ENCODE measurements at places on chromosomes 6 and 20. TPM values are rescaled to one million over a fixed set of nuclear protein-coding genes. Genes with fewer than 3 reads are reported as not detected.

Gene MARCKS
- total RNA-seq: 0.74 TPM

Gene HLA-DPA1
- total RNA-seq: 145 TPM

DNA sequence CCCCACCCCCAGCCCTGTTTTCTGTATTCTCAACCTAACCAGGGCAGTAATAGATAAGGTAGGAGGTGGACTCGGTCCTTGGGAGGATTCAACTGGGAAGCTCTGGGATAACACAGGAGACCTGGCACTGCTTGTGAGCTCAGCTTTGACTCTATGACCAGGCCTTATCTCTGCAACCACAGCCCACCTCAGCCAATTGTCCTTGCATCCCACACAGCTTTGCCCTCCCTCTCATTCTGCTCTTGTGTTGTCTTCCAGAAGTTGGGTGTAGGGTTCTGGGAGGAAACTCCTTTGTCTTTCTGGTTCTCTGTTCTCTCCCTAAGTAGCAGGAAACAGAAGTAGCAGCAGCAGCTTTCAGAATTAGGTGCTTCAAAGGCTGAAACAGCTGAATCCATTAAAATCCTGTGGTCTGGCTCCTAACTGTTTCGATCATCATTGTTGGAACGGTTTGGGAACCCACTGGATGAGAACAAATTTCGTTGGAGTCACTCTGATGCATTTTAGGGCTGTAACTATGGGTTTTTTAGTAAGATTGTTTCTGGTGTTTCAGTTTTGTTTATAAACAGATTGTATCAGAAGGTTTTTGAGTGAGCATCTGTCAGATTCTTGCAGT is 32.4 kb upstream of the SNX9 start:
- no peak for DNase-seq

Gene SIM1
- not detected for total RNA-seq

GRCh38 chr6:86937219-86938079 is at the start of gene HTR1E:
HTR1E (plus strand) TSS chr6:86937528; CDS start chr6:87015335, 77,807 bp downstream.
- DNase-seq: no peak

- no peak for DNase-seq
These were observed 182.3 kb upstream of the PRSS16 start for GRCh38 chr6:27065183-27065582.

GRCh38 chr20:57438552-57438951 is 47.4 kb downstream of the RBM38 start:
- no peak for DNase-seq

Measured in natural killer cell treated with Interleukin-12 subunit alpha and Interleukin-12 subunit beta and Interleukin-15 and Interleukin-18, amount 100 ng/mL, for 72 hours (primary cell).